ENCODE measurements at places on chromosomes 6 and 20. TPM values are rescaled to one million over a fixed set of nuclear protein-coding genes. Genes with fewer than 3 reads are reported as not detected.

DNA sequence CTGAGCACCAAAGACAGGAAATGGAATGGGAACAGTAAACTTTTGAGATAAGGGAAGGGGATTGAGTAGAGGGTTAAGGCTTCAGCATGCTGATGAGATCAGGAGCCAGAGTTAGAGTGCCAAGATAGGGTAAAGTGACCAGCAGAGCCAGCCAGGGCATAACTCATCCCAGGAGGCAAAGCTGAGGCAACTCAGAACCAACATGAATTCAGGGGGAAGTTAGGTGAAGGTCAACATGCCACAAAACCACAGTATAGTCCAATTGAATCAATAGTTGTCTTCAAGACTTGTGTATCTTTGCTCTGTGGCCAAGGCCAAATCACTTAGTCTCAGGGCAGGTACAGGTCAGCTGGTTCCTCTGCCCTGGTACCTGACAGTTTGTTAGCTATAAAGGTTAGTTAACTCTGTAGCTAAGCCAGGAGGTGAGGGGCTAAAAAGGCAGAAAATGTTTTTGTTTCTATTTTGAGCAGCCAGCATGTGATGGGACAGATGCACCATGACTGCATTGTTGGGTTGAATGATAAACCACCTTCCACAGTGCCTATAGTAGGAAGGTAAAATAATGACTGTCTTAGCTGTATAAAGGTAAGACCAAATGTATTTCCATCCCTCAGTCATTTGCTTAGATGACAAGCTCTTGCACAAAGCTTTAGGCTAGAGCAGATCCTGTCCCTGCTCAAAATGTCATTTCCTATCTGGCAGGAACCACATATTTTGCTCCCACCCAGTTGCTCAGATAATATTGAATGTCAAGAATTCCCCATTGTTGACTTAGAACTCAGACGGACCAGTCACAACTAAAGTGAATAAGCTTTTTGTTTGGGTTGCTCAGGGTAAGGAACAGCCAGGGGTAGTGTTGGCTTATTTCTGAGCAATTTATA is 15.8 kb downstream of the RNF8 start:
- no peak for DNase-seq

DNA sequence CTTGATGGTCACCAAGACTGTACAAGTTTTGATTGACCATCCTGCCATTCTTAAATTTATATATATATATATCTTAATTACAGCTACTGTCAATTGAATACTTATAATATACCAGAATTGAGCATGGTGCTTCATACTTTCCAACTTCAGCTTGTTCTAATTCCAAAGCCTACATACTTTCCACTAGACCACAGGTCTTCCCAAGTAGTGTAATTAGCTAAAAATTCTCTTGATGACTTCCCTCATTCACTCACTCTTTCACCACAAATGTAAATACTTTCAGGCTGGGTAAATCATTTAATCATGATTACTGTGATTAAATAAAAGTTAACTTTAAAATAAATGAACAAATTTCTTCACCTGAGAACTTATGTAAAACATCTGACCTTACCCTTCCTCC is 3.4 kb downstream of the ASF1A start:
- DNase-seq: no peak

DNA sequence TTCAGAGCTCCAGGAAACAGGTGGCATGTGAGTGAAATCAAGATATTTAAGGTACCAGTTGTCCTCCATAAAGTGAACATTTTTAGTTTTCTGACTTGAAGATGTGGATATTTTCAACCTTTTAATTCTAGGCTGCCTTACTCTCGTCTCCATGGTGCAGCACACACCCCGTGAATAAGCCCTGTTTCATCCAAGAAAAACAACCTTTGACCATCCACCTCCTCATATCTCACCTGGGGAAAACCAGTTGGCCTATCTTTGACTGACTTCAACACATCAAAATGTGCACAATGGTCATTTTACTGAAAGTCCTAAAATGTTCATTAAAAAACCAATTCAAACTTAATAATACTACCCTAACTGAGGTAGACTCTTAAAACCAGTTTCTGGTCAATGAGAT is 73.8 kb upstream of the CD2AP start:
- no peak for DNase-seq

DNA sequence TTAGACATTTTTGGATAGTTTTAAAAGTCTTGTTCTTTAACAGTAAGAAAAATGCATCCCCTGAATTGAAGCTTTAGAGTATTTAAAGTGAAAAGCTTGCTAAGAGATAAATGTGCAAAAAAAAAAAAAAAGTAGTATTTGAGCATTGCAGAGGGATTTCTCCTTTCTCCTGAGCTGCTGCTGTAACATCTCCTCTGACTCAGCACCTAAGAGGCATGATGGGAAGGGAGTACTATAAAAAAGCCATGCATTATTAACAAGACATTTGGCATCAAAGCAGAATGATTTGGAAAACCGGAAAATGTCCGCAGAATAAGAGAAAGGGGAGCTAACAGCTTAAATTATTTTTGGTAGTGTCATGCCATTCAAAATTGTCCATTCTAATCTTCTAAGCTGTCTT is 27.9 kb downstream of the B4GALT5 start:
- DNase-seq: no peak

GRCh38 chr6:156767603-156768467 is 9.3 kb upstream of the ARID1B start:
- no peak for DNase-seq

- DNase-seq: no peak
Observed at GRCh38 chr20:47552996-47553395, 51.3 kb downstream of the NCOA3 start.

GRCh38 chr6:138086573-138087196 is 20.5 kb downstream of the PERP start:
- no peak for DNase-seq

DNA sequence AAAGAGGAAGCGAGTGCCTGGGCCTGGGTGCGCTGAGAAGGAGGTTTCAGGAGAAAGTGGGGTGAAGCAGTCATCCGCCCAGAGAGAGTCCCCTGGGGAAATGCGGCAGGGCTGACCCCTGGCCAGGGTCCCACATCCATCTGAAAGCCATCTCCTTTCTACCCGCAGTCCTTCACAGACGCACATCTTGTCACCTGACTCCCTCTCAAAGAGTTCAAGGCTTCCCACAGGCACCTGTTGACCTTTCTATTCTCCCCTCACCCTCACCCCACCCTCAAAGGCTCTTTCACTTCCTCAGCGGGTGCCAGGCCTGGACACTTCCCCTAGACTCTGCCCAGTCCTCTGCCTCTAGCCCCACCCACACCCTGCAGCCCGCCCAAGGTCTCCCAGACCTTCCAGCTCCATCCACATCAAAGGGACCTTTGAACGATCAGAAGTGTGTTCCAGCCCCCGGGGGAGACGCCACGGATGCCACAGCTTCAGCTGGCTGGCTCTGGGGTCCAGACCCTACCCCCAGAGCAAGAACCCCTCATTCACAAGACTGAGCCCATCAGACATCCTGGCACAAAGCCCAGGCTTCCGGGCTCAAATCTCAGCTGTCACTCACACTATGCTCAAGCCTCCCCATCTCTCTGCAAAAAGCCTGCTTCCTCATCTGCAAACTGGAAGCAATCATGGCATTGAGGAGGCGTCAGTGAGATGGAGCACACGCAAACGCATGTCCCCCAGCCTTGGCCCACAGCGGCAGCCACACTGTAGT is 2.1 kb downstream of the CTSZ start:
- DNase-seq: no peak

- no peak for DNase-seq
Observed at GRCh38 chr6:106060167-106060566, 26.0 kb upstream of the PRDM1 start.

- no peak for DNase-seq
Observed at GRCh38 chr6:137951064-137951597, 84.1 kb downstream of the TNFAIP3 start.

The LGSN gene
- not detected for total RNA-seq

The WFDC5 gene
- total RNA-seq: not detected

The ZFP57 gene
- not detected for total RNA-seq

All from activated T-cell treated with anti-CD3 and anti-CD28 coated beads, Interleukin-2, amount 50 U/mL, for 4 hours (primary cell).